ENCODE measurements at places on chromosomes 12 and 14. TPM values are rescaled to one million over a fixed set of nuclear protein-coding genes. Genes with fewer than 3 reads are reported as not detected.

GRCh38 chr12:1528791-1529190 is 65.6 kb downstream of the FBXL14 start:
- no peaks in the 10 kb centered on the region for H3K36me3 ChIP-seq
- H3K27ac ChIP-seq, result no peak overlapping the region
- H3K4me1 ChIP-seq, result peaks cover 24% of the 10 kb centered on the region
- DNase-seq, result no peak

DNA sequence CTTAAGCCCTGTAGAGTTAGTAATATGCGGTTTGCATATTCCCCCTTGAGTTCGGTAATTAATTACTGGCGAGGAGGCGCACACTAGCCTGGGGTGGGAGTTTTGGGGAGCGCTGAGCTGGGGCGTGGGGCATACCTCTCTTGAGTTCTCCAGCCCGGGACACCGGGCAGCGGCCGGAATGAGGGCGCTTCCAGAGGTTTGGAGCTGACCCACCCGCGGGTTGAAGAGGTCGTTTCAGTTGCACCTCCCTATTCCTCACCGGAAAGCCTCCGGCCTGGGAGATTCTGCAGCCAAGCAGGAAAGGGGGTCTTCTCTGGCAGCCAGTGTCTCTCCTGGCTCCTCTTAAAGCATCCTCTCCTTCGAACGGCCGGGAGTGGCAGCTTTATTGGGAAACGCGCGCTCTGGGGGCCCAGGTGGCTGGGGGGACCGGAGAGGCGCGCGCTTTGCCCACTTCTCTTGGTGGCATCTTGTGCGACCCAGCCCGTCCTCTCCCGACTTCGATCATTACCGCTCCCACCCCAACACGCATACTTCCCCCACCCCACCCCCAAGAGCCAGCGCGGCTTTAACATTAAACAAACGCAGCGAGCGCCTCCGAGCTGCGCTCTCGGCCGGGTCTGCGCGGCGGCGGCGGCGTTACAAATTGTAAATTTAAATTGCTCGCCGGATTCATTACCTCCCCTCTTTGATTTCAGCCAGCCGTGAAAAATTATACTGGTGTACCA is 3.9 kb upstream of the LHX5 start:
- H3K4me1 ChIP-seq, result no peaks in the 10 kb centered on the region
- H3K27me3 ChIP-seq, result peaks cover 95% of the 10 kb centered on the region
- no peak overlapping the region for H3K4me3 ChIP-seq
- no peak overlapping the region for H3K27ac ChIP-seq
- H3K36me3 ChIP-seq, result no peaks in the 10 kb centered on the region
- no peak for DNase-seq

DNA sequence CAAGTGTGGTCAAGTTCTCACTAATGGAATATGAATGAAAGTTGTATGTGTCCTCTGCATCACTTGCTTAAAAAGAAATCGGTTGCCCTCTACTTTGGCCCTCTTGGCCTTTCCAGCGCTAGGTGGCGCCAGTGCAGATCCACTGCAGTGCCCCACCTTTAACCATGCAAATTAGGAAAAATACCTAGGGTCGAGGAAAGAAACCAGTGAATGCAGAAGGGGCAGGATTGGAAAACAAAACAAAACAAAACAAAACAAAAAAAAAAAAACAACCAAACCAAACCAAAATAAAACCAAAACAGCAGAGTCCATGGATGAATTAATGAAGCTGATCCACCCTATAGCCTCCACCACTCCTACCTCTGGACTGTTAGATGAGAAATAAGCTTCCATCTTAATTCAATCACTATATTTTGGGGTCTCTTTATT is 12.9 kb upstream of the NEMF start:
- peaks cover 14% of the 10 kb centered on the region for H3K4me1 ChIP-seq
- peak; percentile 79 for DNase-seq
- H3K4me3 ChIP-seq, result no peak overlapping the region
- no peak overlapping the region for H3K27ac ChIP-seq

GRCh38 chr12:64385019-64385418 is 5.5 kb downstream of the C12orf56 start:
- H3K27me3 ChIP-seq, result peaks cover 9% of the 10 kb centered on the region
- H3K36me3 ChIP-seq, result no peaks in the 10 kb centered on the region
- no peak overlapping the region for H3K4me3 ChIP-seq
- DNase-seq, result no peak
- no peak overlapping the region for H3K27ac ChIP-seq

DNA sequence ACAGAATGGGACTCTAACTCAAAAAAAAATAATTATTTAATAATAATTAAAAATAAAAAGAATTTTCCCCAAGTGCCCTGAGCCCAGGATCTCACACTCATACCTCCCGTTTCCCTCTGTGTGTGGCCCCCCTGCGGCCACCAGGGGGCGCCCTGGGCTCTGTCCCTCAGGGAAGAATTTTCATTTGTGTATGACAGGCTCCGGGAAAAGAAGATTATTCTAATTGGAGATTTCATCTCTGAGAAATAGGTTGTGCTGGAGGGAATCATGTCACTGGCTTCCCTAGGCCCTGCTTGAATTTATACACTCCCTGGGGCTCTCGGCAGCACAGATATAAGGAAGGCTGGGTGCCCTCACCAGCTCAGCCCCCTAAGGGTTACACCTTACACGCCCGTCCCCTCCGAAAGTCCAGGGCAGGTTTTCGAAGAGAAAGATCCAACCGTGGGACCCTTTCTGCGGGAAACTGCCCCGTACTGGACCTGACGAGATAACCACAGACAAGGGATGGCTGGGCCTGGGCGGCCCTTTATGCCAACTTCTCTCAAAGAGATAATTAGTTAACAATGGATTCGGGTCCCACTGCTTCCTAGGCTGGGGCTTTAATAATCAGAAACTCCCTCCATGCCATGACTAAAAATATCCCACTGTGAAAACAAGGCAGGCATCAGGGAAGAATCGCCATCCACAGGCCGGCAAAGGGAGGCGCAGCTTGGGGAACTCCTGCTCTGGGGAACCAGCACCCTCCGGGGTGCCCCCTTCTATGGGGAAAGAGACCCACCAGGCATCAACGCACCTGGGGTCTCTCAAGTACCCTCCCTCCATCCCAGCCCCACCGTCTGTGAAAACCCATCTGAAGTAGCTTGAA is 80.7 kb downstream of the KDM2B start:
- peak; percentile 84 for DNase-seq
- H3K4me3 ChIP-seq, result no peak overlapping the region
- peaks cover 4% of the 10 kb centered on the region for H3K4me1 ChIP-seq
- no peaks in the 10 kb centered on the region for H3K27me3 ChIP-seq
- H3K36me3 ChIP-seq, result peaks cover 8% of the 10 kb centered on the region

- no peaks in the 10 kb centered on the region for H3K36me3 ChIP-seq
- H3K4me1 ChIP-seq, result no peaks in the 10 kb centered on the region
- peaks cover 3% of the 10 kb centered on the region for H3K27me3 ChIP-seq
- DNase-seq, result peak; percentile 22
- H3K27ac ChIP-seq, result no peak overlapping the region
Observed at GRCh38 chr12:111056618-111057521, 136.5 kb upstream of the MYL2 start.

GRCh38 chr12:29610473-29611170 is 113.1 kb upstream of the OVCH1 start:
- peaks cover 3% of the 10 kb centered on the region for H3K36me3 ChIP-seq
- peak; percentile 46 for DNase-seq
- no peaks in the 10 kb centered on the region for H3K4me1 ChIP-seq
- H3K27ac ChIP-seq, result no peak overlapping the region

DNA sequence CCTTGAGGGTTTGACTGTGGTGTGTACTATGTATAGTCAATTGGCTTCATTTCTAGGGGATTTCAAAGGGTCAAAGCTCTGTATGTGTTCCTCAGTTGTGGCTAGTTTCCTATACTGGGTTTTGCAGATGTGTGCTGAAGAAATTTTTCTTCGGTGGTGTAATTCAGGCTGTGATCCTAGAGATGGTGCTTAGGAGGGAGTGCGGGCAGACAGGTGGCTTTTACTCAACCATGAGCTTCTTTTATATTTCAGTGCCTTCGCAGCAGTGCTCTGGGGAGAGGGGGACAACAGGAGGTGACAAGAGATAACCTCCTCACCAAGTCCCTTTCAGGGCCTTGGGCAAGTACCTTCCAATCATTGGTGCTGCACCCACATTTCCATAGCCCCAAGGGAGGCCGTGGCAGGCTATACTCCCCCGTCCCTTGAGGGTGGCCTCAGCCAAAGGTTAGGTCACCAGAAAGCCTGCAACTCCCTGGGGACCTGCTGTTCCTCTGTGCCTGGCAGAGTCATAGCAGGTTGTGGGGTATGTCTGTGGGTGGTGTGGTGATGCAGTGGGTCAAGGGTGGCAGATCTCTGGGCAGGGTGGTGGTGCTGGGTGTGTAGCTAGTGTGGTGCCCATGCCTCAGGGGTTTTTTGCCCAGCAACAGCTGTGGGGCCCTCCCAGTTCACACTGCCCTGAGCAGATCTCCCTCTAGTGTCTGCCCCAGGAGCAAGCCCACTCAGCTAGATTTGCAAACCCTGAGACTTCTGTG is 37.0 kb upstream of the TMX1 start:
- no peak overlapping the region for H3K27ac ChIP-seq
- H3K4me3 ChIP-seq, result no peak overlapping the region
- H3K27me3 ChIP-seq, result no peaks in the 10 kb centered on the region
- DNase-seq, result no peak
- no peaks in the 10 kb centered on the region for H3K4me1 ChIP-seq

DNA sequence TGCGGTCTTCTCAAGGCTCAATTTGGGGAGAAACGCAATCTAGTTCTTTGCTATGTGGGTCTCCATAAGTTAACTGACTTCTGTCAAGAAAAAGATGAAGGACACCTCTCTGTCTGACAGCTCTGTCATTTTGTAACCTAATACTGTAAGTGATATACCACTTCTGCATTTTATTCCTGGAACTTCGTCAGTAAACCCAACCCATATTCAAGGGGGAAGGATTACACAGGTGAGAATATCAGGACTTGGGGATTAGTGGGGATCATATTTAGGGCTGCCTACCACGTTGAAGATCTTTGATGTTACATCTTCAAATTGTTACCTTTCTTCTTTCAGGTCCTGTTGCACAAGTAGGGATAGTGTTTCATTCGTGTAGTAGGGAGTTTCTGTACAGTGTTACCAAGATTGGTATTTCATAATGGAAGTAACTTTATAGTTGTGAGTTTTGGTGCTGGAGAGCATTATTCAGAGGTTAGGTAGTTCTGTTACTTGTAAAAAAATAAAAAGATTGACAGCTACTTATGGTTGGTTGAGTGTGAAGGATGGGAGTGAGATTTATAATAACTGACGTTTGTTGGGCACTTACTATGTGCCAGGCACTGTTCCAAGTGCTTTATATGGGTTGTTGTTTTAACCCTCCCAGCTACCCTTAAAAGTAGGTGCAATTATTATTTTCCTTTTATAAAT is 1.6 kb downstream of the TMEM260 start:
- H3K36me3 ChIP-seq, result no peaks in the 10 kb centered on the region
- DNase-seq, result no peak
- H3K4me3 ChIP-seq, result no peak overlapping the region
- H3K27me3 ChIP-seq, result no peaks in the 10 kb centered on the region
- no peak overlapping the region for H3K27ac ChIP-seq
- H3K4me1 ChIP-seq, result peaks cover 5% of the 10 kb centered on the region

- H3K27ac ChIP-seq, result no peak overlapping the region
- H3K4me1 ChIP-seq, result no peaks in the 10 kb centered on the region
- no peak overlapping the region for H3K4me3 ChIP-seq
- DNase-seq, result peak; percentile 61
- no peaks in the 10 kb centered on the region for H3K27me3 ChIP-seq
Observed at GRCh38 chr12:59452746-59453145, 143.1 kb upstream of the SLC16A7 start.

DNA sequence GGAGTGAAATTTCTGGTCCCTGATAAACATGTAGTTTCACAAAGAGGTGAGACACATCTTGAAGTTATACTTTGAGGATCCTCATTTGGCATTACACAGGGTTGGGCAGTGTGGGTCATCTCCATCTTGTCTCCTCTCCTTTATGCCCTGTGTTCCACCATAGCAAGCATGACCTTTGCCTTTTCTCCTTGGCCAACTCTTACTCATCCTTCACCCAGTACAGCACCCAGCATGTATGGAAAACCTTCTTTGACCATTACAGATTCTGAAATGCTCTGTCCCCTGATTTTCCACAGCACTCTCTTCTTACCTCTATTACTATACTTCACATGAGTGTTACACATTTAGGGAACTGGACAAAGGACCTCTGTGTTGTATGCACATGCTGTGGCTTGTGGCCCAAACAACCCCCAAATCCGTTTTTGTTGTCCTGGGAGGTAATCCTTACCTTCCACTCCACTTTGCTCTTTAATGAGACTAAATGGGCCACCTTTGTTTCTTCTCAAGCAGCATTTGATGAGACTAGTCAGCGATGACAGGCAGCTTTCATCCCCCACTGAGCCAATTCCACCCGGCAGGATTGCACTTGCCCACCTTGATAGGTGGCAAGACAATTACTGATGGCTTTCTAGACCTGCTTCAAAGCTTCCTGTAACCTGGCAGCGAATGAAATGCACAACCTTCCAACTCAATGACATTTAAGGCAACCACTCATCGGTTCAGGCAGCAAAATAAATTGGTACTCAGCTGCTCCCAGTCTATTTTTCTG is 163.5 kb downstream of the MON2 start:
- H3K4me3 ChIP-seq, result no peak overlapping the region
- DNase-seq, result no peak
- H3K36me3 ChIP-seq, result no peaks in the 10 kb centered on the region
- peaks cover 17% of the 10 kb centered on the region for H3K4me1 ChIP-seq
- H3K27me3 ChIP-seq, result peaks cover 11% of the 10 kb centered on the region
- H3K27ac ChIP-seq, result no peak overlapping the region

DNA sequence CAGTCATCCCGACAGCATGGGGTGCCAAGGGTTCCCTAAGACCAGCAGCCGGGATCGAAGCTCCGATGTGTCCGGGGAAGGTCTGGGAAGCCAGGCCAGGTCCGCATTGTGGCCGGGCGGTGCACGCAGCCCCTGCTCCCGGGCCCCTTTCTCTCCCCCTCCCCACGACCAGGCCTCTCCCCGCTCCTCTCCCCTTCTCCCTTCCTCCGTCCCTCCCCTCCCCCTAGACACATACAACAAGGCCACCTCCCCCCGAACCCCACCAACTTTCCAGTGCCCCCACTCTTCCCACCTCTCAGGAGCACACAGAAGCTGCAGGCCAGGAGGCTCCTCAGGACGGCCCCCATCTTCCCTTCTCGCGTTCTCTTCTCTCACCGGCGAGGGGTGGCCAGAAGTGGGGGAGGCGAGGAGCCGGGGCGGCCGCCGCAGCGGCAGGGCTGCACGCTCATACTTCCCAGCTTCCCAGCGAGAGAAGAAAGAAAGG is 413 bp downstream of the LRP6 start:
- H3K36me3 ChIP-seq, result no peaks in the 10 kb centered on the region
- H3K27me3 ChIP-seq, result no peaks in the 10 kb centered on the region
- peaks cover 8% of the 10 kb centered on the region for H3K4me1 ChIP-seq
- peak overlapping the region; percentile 94 for H3K4me3 ChIP-seq
- DNase-seq, result no peak
- H3K27ac ChIP-seq, result peak overlapping the region; percentile 100

GRCh38 chr12:88450136-88450535 is 130.1 kb downstream of the KITLG start:
- H3K27me3 ChIP-seq, result no peaks in the 10 kb centered on the region
- no peak for DNase-seq
- no peaks in the 10 kb centered on the region for H3K4me1 ChIP-seq
- no peaks in the 10 kb centered on the region for H3K36me3 ChIP-seq

GRCh38 chr14:24833385-24833784 is 199.4 kb upstream of the GZMB start:
- no peak for DNase-seq
- no peaks in the 10 kb centered on the region for H3K36me3 ChIP-seq
- no peaks in the 10 kb centered on the region for H3K27me3 ChIP-seq
- no peak overlapping the region for H3K27ac ChIP-seq

Gene AQP2
- total RNA-seq, result not detected

Gene PAH
- total RNA-seq, result 0.22 TPM

Gene MYH7
- 124 TPM for total RNA-seq

Gene PHLDA1
- total RNA-seq, result 15.3 TPM

Gene TMED10
- total RNA-seq, result 180 TPM

Gene LRP1-AS
- total RNA-seq, result 0.66 TPM

Gene EML1
- total RNA-seq, result 39.6 TPM

Measured in muscle of leg (tissue), 16 donors.